Activated naive CD8-positive, alpha-beta T cell treated with anti-CD3 and anti-CD28 coated beads, Interleukin-2, amount 10 ng/mL, durations not matched to agents 7 days and 5 days (primary cell): ENCODE measurements at places on chromosomes 3 and 15.

DNA sequence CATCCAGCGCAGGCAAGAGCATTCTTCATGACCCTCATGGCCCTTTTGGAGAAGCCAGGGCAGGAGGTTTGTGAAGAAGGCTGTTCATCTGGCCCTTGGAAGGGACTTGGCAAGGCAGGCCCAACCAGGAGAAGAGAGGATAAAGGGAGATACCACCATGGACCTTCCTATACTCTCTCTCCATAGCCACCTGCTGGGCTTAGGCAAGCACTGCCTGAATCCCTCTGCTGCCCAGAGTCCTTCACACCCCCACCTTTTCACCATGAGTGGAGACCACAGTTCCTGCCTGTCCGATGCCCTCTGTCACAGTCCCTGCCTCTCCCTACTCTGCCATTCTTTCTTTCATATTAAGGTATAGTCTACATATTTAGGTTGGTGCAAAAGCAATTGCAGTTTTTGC, 10.6 kb upstream of the SFMBT1 start:
- no peaks in the 10 kb centered on the region for H3K4me1 ChIP-seq
- no peak overlapping the region for H3K27ac ChIP-seq
- H3K4me3 ChIP-seq = no peak overlapping the region

GRCh38 chr15:36527235-36528162, 51.9 kb upstream of the CDIN1 start:
- H3K27me3 ChIP-seq = peaks cover 3% of the 10 kb centered on the region
- DNase-seq = no peak
- no peaks in the 10 kb centered on the region for H3K4me1 ChIP-seq
- H3K4me3 ChIP-seq = no peak overlapping the region

GRCh38 chr15:76625267-76625666, 279.9 kb downstream of the SCAPER start:
- no peak overlapping the region for H3K4me3 ChIP-seq
- H3K27me3 ChIP-seq = no peaks in the 10 kb centered on the region
- DNase-seq = no peak
- no peaks in the 10 kb centered on the region for H3K4me1 ChIP-seq

- no peak for DNase-seq
- no peak overlapping the region for H3K4me3 ChIP-seq
- H3K27me3 ChIP-seq = no peaks in the 10 kb centered on the region
- H3K27ac ChIP-seq = peak overlapping the region; percentile 6
- H3K4me1 ChIP-seq = peaks cover 23% of the 10 kb centered on the region
Observed at GRCh38 chr15:40789119-40789518, 17.8 kb upstream of the ZFYVE19 start.

GRCh38 chr3:177832880-177833279, 635.6 kb upstream of the TBL1XR1 start:
- H3K4me1 ChIP-seq = no peaks in the 10 kb centered on the region
- H3K4me3 ChIP-seq = no peak overlapping the region
- no peaks in the 10 kb centered on the region for H3K36me3 ChIP-seq
- no peaks in the 10 kb centered on the region for H3K27me3 ChIP-seq
- no peak for DNase-seq

GRCh38 chr15:63586790-63587189, 10.4 kb upstream of the FBXL22 start:
- DNase-seq = no peak
- H3K36me3 ChIP-seq = peaks cover 69% of the 10 kb centered on the region
- no peak overlapping the region for H3K4me3 ChIP-seq

DNA sequence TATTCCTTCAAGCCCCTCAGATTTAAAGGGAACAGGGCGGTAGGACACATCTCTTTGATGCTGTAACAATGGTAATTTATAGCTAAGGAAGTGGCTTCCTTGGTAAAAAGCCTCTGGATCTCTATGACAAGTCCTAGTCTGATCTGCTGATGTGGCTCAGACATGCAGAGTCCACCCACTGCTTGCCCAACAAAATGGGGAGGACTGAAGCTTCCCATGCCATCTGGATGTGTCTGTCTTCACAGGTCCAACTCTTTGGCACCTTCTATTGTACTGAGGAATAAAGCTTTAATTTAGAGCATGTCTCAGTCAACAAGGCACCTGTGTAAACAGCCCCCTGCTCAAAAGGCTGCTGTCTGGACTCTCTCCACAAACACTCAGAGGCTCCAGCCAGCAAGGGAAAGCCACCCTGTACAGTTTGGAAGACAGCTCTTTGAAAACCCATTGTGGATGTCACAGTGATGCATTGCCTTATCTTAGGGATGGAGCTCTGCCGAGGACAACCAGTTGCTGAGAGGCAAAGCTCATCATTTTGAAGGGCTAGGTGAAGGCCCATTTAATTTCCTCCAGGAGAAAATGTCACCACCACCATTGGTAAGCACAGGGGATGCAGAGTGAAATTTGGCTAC, 348.6 kb upstream of the GRM7 start:
- DNase-seq = no peak
- no peaks in the 10 kb centered on the region for H3K27me3 ChIP-seq
- H3K27ac ChIP-seq = no peak overlapping the region
- H3K4me3 ChIP-seq = no peak overlapping the region
